ENCODE measurements at places on chromosomes 5 and 9.

DNA sequence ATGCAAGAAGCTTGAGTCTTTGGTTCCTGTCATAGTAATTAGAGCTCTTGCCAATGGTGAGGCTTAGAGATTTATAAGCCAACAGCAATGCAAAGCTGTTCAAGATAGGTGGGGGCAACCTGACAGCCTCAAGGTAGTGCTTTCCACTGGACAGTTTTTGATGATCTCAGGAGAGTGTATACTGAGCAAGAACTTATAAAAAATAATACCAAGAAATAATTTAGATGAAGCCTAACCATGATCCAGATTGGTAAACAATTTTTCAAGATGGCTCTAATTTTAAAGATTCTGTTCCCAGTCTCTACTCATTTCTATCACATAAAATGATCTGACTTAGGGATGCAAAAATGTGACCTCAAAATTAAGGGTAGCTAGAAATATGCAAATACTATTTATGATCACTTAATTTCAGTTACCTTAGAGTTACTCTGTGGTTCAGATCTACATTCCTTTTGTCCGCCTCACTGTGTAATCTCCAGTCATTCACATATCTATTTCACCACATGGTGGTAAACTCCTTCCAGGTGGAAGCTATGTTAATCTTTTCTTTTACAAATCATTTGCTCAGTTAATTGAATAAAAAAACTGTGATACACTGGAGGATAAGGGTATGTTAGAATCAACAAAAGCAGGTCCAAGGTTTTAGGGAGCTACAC, 1228.0 kb upstream of the C9orf72 start:
- H3K36me3 ChIP-seq = no peaks in the 10 kb centered on the region
- no peaks in the 10 kb centered on the region for H3K4me1 ChIP-seq
- DNase-seq = no peak
- no peak overlapping the region for H3K27ac ChIP-seq

- no peak for DNase-seq
- no peaks in the 10 kb centered on the region for H3K4me1 ChIP-seq
- H3K27ac ChIP-seq = no peak overlapping the region
- peaks cover 49% of the 10 kb centered on the region for H3K27me3 ChIP-seq
- H3K4me3 ChIP-seq = no peak overlapping the region
- no peaks in the 10 kb centered on the region for H3K36me3 ChIP-seq
Observed at GRCh38 chr5:172541773-172542136, 87.4 kb upstream of the SH3PXD2B start.

GRCh38 chr5:135137146-135137915, 103.3 kb upstream of the PITX1 start:
- no peak for DNase-seq
- H3K4me3 ChIP-seq = no peak overlapping the region
- peaks cover 87% of the 10 kb centered on the region for H3K4me1 ChIP-seq

GRCh38 chr5:156589104-156589945, 260.8 kb upstream of the PPP1R2B start:
- no peaks in the 10 kb centered on the region for H3K27me3 ChIP-seq
- no peaks in the 10 kb centered on the region for H3K4me1 ChIP-seq

DNA sequence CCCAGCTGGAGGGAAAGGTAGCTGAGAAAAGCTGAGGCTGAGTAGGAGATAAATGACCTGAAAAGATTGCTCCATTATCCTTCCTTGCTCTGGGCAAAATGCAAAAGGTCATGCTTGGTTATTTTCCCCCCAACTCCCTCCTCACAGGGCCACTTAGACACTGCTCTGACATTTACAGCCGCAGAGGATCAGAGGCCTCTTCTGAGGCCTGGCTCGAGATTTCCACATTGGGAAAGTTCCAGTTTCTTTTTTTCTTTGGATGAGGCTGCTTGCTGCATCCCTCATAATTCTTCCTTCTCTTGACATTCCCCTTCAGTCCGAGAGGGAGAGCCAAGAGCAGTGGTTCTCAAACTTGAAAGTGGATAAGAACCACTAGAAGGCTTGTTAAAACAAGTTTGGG, 60.1 kb upstream of the HSPA9 start:
- no peaks in the 10 kb centered on the region for H3K27me3 ChIP-seq
- no peak overlapping the region for H3K27ac ChIP-seq
- no peak for DNase-seq
- H3K4me3 ChIP-seq = no peak overlapping the region
- H3K36me3 ChIP-seq = no peaks in the 10 kb centered on the region

GRCh38 chr9:114722937-114723620, 41.1 kb upstream of the TEX48 start:
- H3K4me1 ChIP-seq = peaks cover 19% of the 10 kb centered on the region
- H3K27me3 ChIP-seq = no peaks in the 10 kb centered on the region
- no peaks in the 10 kb centered on the region for H3K36me3 ChIP-seq
- no peak overlapping the region for H3K27ac ChIP-seq
- no peak for DNase-seq

GRCh38 chr5:53151713-53152458, 42.3 kb upstream of the MOCS2 start:
- no peaks in the 10 kb centered on the region for H3K36me3 ChIP-seq
- H3K27me3 ChIP-seq = no peaks in the 10 kb centered on the region
- no peaks in the 10 kb centered on the region for H3K4me1 ChIP-seq
- no peak for DNase-seq
- H3K4me3 ChIP-seq = no peak overlapping the region
- H3K27ac ChIP-seq = no peak overlapping the region

DNA sequence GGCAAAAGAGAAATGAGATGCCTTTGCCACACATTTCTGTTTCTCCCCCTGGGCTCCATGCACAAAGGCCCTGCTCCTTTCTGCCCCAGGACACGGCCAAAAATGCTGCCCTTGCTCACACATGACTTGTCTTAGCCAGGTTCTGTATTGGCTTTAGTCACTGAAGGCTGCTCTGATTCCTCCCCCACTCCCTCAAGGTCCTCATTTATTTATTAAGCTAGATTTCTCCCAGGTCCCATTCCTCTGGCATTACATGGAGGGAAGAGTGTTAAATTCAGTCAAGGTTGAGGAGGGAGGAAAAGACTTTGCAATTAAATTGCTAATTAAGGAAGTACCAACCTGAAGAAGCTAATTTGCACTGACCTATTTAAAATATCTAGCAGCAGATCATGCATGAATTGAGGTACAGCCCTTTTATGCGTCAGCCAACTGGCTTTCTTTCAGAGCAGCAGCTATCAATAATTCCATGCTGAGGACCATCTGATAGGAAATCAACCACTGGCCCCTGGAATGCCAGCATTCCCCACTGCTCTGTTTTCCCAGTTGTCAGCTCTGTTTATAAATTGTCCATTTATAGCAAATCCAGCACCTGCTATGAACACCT, 81.2 kb upstream of the MAP3K1 start:
- peaks cover 24% of the 10 kb centered on the region for H3K4me1 ChIP-seq
- no peak overlapping the region for H3K4me3 ChIP-seq
- H3K27ac ChIP-seq = peak overlapping the region; percentile 22
- H3K27me3 ChIP-seq = no peaks in the 10 kb centered on the region
- no peaks in the 10 kb centered on the region for H3K36me3 ChIP-seq

DNA sequence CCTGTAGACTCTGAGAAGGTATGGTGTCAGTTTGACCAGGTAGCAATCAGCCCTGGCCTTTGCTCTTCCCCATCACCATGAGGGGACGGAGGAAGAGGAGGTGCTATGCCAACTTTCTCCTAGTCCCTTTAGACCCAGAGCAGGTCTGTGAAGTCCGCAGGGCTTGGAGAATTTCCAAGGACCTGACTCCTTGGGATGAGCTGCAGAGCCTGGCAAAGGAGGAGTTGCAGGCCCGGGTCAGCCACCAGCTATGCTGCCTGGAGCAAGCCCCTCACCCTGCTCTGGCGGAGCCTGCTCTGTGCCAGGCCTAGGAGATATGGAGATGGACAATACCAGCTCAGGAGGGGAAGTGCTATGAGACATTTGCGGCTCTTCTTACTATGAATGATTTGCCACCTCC, 188.3 kb downstream of the CDK5RAP2 start:
- no peak overlapping the region for H3K27ac ChIP-seq
- 0 out of 2 replicates have a peak, but pooled peaks cover 3% of the 10 kb centered on the region for H3K36me3 ChIP-seq
- DNase-seq = no peak
- no peak overlapping the region for H3K4me3 ChIP-seq
- peaks cover 21% of the 10 kb centered on the region for H3K4me1 ChIP-seq

GRCh38 chr5:132546108-132546507, 2.8 kb upstream of the IL5 start:
- H3K27me3 ChIP-seq = no peaks in the 10 kb centered on the region
- H3K4me1 ChIP-seq = no peaks in the 10 kb centered on the region
- no peak overlapping the region for H3K27ac ChIP-seq
- no peaks in the 10 kb centered on the region for H3K36me3 ChIP-seq
- no peak for DNase-seq

Measured in PC-9 (cell line).